ENCODE measurements at places on chromosomes 2 and 18. TPM values are rescaled to one million over a fixed set of nuclear protein-coding genes. Genes with fewer than 3 reads are reported as not detected.

EIPR1 gene
- total RNA-seq = 77.2 TPM

ABCB11 gene
- not detected for total RNA-seq

DNA sequence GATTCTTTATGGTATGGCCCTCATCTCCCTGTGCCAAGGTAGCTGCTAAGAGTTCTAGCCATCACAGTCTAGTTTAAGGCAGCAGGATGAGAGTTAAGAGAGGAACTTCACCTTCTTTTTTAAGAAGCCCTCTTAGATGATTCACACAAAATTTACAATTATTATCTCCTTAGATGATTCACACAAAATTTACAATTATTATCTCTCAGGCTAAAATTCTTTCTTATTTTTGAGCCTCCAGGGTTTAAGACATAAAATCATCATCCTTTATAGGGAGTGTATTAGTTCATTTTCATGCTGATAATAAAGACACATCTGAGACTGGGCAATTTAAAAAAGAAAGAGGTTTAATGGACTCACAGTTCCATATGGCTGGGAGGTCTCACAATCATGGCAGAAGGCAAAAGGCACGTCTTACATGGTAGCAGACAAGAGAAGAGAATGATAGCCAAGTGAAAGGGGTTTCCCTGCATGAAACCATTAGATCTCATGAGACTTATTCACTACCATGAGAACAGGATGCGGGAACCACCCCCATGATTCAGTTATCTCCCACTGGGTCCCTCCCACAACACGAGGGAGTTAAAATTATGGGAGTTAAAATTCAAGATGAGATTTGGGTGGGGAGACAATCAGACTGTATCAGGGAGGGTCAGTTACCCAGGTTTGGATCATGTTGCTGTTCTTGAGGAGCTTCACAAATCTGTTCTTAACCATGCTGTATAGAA lies 133.0 kb upstream of the MYO3B start:
- DNase-seq = no peak

- no peak for DNase-seq
Observed at GRCh38 chr18:24632158-24632988, 171.9 kb downstream of the HRH4 start.

DNA sequence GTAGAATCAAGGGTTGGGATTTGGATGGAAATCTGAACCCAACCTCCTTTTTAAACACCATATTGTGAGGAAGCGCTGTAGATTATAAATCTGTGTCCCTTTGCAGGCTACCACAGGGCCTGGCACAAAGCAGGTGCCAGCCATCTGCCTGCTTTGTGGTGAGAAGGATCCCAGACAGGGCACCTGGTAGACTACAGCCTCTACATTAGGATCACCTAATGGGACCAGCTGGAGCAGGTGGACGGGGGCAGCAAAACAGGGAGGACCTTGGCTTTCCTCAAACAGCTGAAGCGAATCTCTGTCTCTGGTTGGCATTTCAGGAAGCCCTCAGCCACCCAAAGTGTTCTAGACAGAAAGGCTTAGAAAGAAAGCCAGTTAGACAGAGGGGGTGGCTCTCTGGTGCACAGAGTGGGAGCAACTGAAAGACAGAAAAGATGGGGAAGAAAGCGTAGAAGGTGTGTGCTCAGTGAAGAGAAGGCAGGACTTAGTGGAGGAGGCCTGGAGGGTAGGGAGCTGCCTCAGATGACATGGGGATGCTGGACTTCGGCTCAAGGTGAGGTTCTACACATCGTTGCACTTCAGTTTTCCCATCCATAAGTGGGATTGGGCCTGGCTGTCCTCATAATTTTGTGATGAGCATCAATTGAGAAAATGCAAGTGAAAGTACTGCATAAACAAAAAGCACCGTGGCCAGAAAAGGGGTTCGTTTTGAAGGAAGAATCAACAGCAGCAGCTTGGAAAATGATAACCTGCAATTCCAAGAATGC lies 350.8 kb downstream of the CYRIA start:
- DNase-seq = no peak

- DNase-seq = no peak
Observed at GRCh38 chr18:32177530-32177929, 12.3 kb upstream of the MEP1B start.

GRCh38 chr2:221515864-221516263 lies 56.2 kb downstream of the EPHA4 start:
- DNase-seq = no peak

- peak; percentile 90 for DNase-seq
Observed at GRCh38 chr2:223613017-223613950, 11.1 kb upstream of the SCG2 start.

DNA sequence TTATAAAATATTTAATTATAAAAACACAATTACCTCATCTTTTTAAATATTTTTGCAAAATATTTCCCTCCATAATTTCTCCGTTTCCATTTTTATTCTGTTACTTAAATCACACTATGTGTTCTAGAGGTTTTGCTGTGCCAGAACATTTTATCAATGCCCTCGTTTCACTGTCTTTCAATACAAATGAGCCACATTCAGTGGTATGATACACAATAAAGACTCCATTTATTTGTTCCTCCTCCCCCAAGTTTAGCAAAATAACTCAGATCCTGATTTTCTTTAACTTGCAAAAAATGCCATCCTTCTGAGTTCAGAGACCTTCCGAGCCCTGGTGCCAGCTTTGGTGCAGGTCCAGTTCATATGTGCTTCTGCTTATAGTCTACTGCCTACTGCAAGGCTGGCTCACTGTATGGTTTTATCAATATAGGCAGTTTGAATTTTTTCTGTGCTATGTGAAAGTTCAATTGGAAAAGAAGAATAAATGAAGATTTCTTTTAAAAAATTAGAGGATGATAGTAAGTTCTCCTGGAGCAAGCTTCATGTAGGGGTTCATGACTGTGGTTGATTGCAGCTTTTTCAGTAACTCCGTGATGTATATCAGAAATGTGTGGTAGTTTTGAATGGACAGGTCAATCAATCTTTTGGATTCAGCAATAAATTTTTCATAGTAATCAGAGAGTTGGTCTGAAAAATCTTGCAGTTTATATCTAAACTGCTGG lies 42.5 kb downstream of the APOB start:
- DNase-seq = no peak

GRCh38 chr2:152386266-152386665 lies 51.3 kb downstream of the FMNL2 start:
- DNase-seq = peak; percentile 48

GRCh38 chr18:8615397-8616027 lies 6.3 kb downstream of the RAB12 start:
- peak; percentile 58 for DNase-seq

DNA sequence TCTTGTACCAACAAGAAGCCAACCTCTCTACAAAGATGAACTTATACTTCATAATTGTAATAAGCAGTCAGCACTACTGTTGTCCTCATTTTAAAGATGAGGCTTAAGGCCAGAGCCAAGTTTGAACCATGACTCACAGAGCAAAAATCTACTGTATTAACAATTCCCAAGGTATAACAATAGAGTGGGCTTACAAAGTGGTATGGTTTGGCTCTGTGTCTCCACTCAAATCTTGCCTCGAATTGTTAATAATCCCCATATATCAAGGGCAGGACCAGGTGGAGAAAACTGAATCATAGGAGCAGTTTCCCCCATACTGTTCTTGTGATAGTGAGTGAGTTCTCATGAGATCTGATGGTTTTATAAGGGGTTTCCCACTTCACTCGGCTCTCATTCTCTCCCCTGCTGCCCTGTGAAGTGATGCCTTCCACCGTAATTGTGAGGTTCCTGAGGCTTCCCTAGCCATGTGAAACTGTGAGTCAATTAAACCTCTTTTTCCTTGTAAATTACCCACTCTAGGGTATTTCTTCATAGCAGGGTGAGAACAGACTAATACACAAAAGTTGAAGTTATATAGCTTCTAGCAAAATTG lies 19.5 kb downstream of the MRPL44 start:
- DNase-seq = no peak

TNFRSF11A gene
- total RNA-seq = 1.3 TPM

All from Caki2 (cell line).